ENCODE measurements at places on chromosomes 1 and 21.

- no peak for DNase-seq
These were observed 458.9 kb downstream of the LMO4 start for GRCh38 chr1:87787551-87787950.

DNA sequence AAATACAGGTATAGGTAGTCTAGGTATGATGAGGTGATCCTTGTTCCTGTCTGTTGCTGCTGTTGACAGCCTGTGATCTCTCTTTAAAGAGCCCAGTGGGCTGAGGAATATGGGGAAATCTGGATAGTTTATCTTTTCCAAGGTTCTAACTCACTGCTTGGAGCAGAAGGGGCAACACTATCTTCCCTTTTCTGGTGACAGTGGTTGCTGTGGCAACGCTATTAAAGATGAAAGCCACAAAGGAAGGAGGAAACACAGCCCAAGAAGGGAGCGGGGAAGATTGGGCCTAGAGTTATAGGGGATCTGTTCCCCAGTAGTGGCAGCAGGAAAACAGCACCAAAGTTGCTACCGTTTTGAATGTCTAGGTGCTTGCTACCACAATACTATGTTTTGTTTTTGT lies 8.8 kb downstream of the PCP4L1 start:
- no peak for DNase-seq

- no peak for DNase-seq
These were observed 16.9 kb upstream of the PTPN14 start for GRCh38 chr1:214568328-214568727.

GRCh38 chr1:207815913-207816291 lies 64.0 kb downstream of the CD46 start:
- peak; percentile 41 for DNase-seq

GRCh38 chr1:248622570-248623001 lies 12.3 kb downstream of the OR2T11 start:
- DNase-seq = no peak

GRCh38 chr1:187313115-187313514 lies 484.4 kb downstream of the PLA2G4A start:
- no peak for DNase-seq

GRCh38 chr1:30379684-30380624 lies 343.4 kb downstream of the MATN1 start:
- DNase-seq = peak; percentile 20

DNA sequence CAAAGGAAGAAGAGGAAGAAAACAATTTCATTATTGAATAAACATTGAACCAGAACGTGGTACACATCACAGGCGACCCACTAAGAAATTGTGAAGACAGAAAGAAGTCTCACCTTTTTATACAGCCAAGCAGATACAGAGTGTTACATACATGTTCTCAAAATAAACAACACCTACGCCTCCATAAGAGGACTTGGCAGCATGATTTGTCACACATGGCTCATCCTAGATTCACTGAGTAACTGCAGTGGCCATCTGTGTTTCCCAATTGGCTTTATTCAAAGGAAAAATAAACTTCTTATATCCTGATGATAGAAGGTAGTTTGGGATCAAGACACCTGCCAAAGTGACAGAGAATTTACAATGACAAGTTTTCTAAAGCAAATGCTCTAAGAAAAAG lies 7.6 kb upstream of the KRTAP19-8 start:
- DNase-seq = no peak

GRCh38 chr1:107787299-107787698 lies 177.7 kb downstream of the VAV3 start:
- DNase-seq = no peak

DNA sequence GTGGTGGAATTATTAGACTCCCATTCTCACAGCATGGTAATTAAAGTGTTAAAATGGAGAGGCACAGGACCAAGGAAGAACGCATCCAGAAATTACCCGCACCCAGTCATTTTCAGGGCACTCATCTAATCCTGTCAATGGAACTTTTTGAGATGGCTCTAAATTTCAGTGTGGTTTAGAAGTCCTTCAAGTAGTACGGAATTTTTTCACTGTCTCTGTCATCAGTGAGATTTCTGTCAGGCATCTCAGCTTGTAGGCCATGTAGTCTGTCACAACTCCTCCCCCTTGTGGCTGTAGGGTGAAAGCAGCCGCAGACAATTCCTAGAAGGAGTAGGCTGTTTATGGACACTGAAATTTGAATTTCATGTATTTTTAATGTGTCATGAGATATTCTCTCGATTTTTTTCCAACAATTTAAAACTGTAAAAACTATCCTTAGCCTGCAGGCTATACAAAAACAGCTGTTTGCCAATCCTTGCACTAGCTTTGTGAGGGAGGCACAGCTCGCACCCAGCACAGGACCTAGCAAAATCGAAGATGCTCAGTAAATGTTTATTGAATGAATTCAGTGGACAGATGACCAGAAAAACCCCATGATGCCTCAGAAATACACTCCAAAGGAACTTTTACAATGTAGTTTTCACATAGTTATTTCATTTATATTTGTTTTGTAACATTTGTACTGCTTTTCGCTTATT lies 6.6 kb upstream of the NUP133 start:
- DNase-seq = peak; percentile 61

- no peak for DNase-seq
These were observed 689 bp downstream of the PKP1 start for GRCh38 chr1:201283836-201284553.

- no peak for DNase-seq
These were observed 89.9 kb downstream of the RASAL2 start for GRCh38 chr1:178183796-178184195.

GRCh38 chr21:45595574-45596295 lies 47.8 kb upstream of the PCBP3 start:
- no peak for DNase-seq

GRCh38 chr1:27832762-27833161 lies 2.2 kb downstream of the PPP1R8 start:
- DNase-seq = no peak

GRCh38 chr1:172561252-172561651 lies 28.3 kb downstream of the SUCO start:
- no peak for DNase-seq

- DNase-seq = no peak
These were observed 145.2 kb upstream of the AJAP1 start for GRCh38 chr1:4509206-4509605.

DNA sequence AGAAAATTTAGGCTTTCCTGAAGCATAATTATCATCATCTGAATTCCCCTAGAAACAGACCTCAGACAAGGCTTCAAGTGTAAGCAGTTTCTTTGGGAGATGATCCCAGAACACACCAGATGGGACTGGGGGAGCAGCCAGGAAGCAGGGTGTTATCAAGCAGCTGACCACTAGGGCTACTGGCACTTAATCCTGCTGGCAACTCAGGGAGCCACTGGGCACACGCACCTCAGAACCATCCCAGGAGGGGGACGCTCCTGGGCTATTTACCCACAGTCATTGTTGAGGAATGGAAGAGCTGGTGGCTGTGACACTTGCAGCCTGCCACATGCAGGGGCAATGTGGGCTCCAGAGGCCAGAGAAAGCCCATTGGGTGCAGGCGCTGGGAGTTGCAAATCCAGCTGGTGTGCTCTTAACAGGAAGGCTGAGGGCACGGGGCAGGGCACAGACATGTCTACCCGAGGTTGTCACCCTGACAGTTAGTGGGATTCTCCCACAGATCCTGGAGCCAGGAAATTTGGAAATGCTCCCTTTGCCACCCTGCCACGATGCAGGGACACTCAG lies 15.1 kb upstream of the IL22RA1 start:
- DNase-seq = no peak

DNA sequence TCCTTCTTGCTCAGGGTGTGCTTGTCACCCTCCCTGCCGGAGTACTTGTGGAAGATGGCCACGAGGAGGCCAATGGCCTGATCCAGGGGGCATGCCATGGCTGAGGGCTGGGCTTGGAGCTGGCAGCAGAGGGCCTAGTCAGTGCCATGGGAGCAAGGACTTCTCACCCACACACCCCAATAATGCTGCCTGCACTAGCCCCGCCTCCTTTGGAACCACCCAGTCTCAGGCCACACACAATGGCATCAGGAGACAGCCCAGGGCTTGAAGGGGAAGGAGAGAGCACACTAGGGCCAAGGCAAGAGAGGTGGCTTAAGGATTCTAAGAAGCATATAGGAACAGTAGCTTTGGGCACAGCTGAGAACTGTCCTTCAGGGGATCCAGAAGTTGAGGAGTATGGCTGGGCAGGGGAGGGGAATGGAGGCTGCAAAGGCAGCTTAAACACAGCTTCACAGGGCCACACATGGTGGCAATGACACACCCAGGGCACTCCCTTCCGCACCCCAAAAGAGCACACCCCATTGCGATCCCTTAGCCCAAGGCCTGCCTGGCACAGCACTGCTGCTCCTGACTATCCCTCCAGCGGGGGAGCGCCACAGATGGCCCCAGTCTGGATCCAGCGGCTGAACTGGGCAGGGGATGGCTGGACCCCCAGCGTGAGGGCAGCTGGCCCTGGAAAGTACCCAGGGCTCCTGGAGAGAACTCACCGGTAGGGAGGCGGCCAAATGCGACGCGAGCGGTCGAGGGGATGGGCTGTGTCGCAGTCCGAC lies at the start of gene S100A6:
Gene S100A6 (minus strand): TSS at position 750 of the 770 bp plus-strand sequence. CDS start 652 bp downstream, at position 98.
- DNase-seq = peak; percentile 67

DNA sequence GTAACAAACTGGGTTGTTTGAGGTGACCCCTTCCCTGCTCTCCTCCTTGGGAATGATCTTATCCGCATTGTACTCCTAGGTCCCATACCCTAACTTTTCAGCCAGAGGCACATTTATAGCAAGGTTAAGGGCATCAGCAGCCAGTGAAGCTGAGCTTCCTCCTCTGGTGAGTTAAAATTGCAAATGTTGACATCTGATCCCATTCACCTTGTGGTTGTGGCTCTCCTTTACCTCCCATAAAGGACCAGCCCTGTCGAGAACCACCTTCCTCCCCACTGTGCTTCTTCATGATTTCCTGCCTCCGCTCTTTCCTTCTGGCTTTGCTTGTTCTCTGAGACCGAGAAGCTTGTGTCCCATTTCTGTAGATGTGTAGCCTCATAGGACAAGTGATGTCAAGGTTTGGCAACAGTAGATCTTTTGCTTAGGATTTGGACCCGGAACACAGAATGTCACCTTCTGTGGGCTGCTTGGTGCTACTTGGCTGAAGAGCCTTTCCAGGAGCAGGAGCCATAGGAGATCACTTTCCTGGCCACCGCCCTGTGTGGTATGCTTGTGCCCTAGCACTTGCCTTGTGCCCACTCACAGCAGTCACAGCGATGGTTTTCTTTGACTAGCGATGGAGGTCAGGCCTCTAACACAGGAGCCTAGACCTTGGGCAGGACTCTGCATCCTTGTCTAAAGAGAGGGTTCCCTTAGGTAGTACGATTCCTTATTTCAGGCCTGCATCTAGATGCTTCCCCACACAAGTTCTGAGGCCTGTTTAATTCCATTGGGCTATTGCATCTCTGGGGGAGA lies 18.8 kb downstream of the SZRD1 start:
- no peak for DNase-seq

- no peak for DNase-seq
These were observed 65.2 kb downstream of the FAAP20 start for GRCh38 chr1:2129256-2129943.

GRCh38 chr1:23809751-23810171 lies 9.2 kb upstream of the GALE start:
- peak; percentile 82 for DNase-seq

DNA sequence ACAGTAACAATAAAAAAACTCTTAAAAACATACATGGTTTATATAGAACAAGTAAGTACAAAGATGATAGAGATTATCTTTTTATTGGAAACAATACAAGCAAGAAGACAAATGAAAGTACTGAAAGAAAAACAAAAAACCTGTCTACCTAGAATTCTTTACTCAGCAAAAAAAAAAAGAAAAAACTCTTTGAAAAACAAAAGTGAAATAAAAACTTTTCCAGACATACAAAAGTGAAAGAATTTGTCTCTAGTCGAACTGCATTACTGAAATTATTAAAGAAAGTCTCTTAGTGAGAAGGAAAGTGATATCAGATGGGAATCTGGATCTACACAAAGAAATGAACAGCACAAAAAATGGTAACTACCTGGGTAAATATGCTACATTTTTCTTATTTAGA lies 2.7 kb upstream of the HMCN1 start:
- no peak for DNase-seq

DNA sequence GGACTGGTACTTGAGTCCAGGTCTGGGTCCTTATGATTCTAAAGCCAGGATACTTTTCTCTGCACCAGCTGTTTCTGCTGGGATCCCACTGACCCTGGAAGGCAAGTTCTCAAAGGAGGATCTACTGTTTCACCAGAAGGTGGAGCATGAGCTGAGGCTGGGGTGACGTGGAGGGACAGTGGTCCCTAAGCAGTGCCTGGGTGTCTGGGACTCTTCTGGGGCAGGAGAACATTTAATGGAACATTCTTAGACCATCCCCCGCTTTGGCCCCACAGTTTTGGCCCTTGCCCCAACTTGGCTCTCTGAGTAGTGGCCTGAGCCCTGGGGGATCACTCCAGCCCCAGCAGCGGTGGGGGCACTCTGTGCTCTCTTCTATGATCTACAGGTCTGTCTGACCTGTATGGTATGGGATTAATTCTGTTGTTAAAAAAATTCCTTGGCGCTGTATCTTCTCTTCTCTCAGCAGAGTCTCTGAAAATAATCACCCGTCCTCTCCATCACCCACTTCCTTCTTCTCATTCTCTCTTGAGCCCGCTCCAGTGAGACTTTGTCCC lies 60.3 kb upstream of the CSF3R start:
- DNase-seq = no peak

GRCh38 chr1:63693944-63694571 lies 79.8 kb upstream of the ROR1 start:
- no peak for DNase-seq

DNA sequence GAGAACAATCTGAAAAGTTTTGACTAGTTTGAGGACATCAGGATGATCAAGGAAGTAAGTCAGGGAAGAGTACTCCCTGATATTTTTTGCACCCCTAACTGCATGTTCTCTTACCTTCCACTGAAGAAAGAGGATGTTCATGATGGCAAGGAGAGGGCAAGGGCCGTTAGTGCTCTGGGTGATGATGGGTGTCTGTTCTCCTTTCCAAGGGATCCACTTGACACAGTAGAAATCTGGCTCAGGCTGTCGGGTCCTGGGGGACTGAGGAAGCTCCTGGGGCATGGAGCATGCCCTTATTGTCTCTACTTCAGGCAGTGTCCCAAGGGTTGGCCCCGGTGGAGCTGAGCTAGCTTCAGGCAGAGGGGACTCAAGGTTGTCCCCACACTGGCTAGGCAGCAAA lies 4.7 kb downstream of the MINDY1 start:
- DNase-seq = no peak

- no peak for DNase-seq
These were observed 44.1 kb downstream of the CRB1 start for GRCh38 chr1:197312163-197312562.
